ENCODE measurements at places on chromosomes 11 and 22.

DNA sequence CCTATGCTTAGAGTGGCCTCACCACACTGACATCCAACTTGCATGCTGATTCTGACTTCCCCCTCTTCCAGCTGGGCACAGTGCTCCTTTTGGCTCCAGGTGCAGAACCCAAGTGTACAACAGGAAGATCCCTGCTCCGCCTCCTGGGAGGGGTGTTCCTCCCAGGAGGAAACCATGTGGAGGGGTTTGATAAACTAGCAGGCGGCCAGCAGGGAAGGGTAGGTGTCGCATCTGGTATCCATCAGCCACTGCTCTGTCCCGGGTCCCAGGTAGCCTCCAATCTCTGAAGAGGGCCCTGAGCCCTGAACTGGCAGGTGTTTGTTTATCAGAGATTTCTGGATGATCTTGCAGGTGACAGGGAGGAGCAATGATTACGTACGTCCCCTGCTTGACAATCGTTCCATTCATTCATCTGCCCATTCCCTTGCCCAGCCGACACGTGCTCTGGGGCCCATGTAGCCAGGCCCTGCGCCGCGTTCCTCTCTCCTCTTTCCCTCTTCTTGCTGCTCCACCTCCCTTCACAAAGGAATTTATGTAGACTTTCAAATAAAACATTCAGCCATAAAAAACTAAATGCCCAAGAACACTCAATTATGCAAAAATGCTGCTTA, 41.2 kb upstream of the MICAL2 start:
- no peak for DNase-seq

DNA sequence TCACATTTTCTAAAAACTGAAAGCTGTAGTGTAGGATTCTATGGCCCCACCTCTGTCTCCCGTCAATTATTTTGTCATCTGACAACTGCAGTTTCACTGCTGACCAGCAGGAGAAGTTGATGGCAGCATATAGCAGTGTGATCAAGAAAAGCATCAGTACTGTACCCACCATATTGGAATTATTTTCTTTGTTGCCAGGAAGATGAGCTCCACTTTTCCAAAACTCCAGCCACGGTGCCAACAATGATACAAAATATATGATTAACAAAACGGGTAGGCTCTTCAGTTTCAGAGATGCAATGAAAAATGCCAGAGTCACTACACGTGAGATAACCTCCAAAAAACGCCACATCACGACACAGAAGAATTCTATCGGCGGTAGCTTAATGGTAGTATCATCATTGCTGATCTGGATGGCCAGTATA, 41.3 kb downstream of the XKR3 start:
- no peak for DNase-seq

DNA sequence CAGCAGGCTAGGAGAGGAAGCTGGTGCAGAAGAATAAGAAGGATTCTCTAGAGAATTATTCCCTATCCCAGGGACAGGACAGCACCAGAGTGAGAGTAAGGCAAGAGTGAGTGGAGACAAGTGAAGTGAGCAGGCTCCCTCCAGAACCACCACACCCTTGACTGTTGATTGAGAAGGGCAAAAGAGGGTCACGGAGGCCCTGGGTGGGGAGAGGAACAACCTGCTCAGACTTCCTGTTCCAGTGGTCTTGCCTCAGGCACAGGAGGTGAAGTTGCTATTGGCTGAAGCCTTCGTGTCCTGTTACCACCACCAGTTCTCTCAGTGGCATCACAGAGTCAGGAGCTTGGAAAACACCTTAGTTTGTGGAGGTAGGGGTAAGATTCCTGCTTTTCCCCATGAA, 51.7 kb upstream of the CCDC89 start:
- DNase-seq = no peak

DNA sequence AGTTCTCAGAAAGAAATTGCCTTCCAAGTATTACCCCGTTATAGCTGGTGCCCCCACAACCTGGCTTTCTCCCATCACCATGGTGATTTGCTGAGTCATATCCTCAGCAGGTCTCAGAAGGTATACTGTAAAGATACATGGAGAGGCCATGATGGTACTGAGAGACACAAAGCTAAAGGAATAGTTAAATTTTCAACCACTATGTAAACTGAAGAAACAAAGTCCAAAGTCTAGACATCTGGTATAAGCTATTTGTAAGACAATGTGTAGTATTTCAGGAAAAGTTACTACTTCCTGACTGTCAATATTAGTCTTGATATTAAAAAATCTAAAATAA, 377.1 kb downstream of the DCDC1 start:
- no peak for DNase-seq

DNA sequence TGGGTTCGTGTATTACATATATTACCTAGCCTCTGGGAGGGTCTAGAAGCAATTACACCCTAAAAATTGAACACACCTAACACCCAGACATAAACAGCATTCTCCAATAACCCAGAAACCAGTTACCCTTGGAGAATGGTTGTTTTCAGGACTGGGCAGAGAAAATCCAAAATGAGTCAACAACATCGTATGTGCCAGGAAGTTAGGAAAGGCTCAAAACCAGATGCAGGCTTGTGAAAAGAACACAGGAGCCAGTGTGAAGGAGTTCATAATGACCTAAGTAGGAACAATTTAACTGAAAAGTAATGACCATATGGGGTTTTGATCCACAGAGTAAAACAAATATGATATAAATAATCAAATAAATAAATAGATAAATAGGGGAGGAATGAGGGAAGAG, 5.1 kb upstream of the CLPB start:
- DNase-seq = peak; percentile 43

GRCh38 chr11:11993839-11994238, 14.6 kb downstream of the DKK3 start:
- DNase-seq = no peak

- no peak for DNase-seq
Measured at GRCh38 chr11:132115454-132115853, 745.0 kb downstream of the NTM start.

- DNase-seq = peak; percentile 58
Measured at GRCh38 chr11:32056438-32056837, 34.4 kb upstream of the RCN1 start.

DNA sequence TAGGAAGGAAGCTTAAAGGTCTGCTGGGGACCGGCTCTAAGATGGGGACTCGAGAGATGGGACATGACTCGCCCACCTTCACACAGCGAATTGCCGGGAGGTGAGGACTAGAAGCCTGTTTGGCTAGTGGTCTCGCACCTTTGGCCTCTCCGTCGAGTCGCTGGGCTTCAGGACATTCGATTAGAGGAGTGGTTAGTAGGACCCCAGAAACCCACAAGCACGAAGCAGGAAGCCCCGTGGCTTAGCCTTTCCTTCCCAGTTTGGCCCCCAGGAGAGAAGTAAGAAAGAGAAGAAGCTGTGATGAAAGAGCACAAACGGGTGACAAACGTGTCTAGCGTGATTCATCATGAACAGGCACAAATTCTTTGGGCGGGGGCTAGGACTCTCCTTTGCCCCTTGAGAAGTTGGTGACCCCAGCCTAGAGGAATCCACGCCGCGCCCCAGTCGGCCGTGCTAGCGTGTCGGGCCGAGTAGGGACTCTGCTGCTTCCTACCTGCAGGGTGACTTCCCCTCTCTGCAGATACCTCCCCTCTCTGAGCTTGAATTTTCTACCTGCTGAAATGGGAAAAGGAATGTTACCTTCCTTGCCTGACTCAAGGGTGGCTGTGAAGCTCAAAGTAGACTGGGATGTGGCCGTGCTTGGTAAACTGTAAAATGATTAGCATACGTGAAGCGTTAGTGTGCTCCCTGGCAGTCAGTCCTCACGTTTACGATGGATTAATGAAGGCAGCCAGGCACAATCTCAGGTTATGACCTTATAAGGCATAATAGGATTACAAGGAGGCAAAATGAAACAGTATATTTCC, 1.1 kb upstream of the ADM start:
- DNase-seq = no peak

DNA sequence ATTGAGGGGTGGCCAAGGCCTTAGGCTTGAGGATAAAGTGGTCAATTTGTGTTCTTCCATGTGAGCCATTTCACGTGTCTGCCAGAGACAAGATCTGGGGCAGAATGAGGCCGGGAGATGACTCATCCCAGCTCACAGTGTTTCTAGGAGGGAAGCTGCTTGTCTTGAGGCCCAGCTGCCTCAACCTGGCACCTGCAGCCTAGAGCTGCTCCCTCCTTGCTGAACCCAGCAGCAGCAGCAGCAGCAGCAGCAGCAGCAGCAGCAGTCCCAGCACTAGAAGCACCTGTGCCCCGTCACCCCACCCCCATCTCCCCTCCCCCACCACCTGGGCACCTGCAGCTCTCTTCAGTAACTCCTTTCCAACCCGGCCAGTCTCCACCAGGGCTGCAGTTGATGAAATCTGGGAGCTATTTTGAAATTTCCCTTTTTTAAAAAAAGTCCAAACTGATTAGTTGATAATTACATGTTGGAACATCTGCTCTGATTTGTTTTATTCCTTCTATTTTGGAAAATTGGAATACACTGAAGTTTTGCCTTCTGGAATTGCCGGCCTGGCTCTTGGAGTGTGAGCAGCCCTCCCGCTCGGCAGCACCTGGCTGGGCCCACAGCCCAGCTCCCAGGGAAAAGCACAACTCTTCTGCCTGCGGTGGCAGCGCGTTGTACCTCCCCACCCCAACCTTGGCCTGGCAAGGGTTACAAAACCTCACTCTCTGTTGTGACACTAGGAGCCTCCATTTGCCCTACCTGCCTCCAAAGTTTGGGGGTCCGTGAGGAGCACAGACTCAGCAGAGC, 143.5 kb downstream of the NXPE2 start:
- DNase-seq = no peak

DNA sequence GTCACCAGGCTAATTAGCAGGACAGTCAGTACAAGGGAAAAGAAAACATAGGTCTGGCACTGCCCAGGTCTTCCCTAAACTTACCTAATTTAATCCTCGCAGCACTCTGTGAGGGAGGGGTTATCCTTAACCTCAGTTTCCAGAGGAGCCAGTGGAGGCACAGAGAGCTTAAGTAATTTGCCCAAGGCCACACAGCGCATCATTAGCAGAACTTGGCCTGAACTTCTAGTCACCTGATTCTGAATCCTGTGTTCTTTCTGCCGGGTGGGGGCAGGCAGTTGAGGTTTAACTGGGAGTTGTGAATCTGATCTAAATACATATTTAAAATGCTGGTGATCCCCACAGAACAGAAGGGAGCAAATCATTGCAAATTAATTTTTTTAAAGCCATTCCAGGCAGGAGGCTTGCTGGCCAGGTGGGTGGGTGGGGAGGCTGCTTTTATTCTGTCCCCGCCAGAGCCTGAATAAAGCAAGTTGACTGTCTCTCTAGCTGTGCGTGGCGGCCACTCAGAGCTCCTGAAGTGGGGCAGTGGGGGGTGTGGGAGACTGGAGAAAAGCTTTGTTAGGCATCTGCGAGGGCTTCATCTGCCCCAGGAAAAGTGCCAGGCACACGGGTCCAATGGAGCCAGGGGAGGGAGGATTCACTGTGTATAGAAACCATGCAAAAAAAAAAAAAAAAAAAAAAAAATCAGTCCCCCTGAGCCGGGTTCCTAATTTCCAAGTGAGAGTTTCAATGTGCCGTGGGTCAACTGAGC, 66.1 kb downstream of the NFAM1 start:
- no peak for DNase-seq

DNA sequence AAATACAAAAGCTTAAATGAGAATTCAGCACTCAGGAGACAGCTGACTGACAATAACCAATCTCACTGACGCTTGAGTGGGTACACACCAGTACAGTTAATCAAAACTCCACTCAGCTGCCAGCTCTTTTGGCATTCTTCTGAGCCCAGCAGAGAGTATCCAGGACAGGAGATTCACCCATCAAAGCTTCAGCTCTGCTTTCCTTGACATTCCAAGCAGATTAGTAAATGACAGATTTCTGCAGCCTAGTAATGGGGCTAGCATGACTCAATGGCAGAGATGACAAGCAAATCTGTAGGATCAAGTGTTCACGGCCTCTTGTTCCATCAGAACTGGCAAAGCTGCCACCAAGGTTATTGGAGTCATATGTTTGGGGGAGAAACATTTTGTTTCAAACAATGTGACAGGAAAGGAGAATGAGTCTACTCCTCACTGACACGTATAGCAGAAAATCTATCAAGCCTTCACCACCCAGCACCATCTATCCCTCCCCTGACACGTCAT, 420.0 kb downstream of the DYNC2H1 start:
- DNase-seq = no peak

DNA sequence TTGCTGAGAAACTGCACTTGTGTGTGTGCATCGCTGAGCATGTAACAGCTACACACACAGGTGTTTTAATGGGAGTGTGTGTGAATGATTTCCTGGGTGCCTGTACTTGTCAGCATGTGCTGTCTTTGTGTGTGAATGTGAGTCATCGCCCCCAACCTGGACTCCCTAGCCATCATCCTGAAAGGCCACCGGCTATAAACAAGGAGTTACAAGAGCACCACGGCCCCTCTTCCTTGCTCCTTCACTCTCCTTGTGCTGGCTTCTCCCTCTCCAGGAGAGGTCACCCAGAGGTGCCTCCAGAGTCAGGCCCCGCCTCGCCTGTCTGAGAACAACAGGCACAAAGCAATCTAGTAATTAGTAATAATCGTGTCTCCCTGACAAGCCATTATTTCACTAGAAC, 419.2 kb downstream of the BUD13 start:
- no peak for DNase-seq

DNA sequence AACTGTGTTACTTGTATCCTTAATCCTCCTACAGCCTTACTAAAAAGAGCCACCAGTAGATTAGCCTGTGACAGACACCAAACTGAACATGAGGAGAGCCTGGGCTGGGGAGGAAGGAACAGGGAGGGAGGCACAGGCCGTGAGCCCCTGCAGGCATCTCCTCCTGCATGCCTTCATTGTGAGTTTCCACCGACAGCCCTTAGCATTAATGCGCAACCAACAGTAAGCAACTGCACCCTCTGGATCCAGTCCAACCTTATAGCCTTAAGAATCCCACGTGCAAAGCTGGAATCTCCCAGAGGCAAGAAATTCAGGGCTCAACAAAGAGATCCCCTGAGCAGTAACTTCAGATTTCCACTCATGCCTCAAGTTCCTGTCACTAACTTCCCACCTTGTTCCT, 84.6 kb downstream of the ETS1 start:
- no peak for DNase-seq

DNA sequence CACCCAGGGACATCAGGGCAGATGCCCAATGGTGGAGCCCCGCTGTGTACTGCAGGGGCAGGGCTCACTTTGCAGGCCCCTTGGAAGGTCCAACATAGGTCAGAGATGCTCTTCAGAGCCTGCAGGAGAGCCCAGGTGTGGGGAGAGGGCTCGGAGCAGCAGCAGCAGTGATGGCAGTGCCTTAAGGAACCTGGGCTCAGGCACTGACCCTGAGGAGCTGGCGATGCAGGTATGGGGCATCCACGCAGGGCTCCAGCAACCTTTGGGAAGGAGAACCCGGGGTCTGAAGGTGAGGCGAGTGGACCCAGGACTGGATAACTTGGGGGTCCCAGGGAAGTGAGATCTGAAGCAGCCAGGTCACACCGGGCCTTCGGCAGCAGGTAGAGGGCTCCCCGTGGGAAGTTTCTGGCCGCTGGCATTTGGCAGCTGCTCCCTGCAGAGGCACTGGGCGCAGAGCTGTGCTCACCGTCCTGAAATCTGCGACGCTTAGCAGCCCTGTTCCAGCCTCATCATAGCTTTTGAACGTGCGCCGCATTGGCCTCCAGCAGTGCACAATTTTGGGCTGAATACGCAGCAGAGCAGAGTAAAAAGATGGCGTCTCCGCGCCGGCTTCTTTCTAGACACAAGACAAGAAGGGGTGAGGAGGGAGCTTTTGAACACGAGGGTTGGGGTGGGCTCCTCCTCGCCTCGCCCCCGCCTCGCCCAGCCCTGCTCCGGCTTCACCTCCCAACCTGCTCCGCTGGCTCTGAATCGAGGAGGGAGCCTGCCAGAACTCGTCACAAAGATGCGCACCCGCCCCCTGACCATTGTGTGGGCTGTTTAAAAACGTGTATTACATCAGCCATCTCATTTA, 118.8 kb downstream of the MPPED1 start:
- no peak for DNase-seq

GRCh38 chr22:30949934-30950660, 18.5 kb downstream of the MORC2 start:
- DNase-seq = no peak

All from GF-D8 (cell line).